ENCODE measurements at places on chromosomes 4 and X.
A peak's percentile ranks its signal among the peaks of the same experiment; 100 is the strongest.

- no peak for DNase-seq
Observed at GRCh38 chr4:163121689-163122088, 45.0 kb downstream of the NAF1 start.

DNA sequence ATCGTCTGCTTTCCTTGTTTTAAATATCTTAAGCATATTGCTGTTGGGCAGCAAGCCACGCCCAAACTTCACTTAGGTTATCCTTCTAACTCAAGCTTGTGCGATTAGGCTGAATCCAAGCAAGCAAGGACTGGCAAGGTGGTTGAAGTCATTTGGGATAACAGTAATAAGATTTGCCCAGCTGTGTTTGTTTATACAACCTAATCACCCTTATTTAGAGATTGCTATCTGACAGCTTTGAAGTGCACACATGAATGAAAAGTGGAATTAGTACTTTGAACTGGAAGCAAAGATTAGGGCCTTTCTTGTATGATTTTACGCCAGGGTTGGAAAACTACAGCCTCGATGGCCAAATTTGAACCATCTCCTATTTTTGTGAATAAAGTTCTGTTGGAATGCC is 182.1 kb downstream of the ASB9 start:
- no peak for DNase-seq

GRCh38 chr4:77045490-77045889 is 30.3 kb downstream of the CCNI start:
- no peak for DNase-seq

DNA sequence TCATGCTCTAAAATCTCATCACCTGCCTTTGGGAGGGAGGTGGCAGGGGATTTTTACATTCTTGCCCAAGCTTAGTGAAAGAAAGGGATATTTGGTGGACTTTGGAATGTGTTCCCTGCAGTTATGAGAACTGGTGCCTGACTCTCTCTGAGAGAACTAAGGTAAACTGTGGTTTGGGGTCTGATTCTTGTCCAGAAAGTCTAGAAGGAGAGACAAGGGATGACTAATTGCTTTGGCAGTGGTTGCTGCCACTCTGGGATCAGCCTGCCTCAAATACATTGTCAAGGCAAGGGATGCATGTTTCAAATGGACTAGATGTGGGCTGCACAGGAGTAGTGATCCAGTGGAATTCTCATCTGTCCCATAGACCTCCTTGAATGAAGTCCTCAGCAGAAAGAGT is 115.2 kb downstream of the DDIT4L start:
- no peak for DNase-seq

- peak; percentile 23 for DNase-seq
Observed at GRCh38 chr4:94934201-94934600, 176.4 kb downstream of the BMPR1B start.

DNA sequence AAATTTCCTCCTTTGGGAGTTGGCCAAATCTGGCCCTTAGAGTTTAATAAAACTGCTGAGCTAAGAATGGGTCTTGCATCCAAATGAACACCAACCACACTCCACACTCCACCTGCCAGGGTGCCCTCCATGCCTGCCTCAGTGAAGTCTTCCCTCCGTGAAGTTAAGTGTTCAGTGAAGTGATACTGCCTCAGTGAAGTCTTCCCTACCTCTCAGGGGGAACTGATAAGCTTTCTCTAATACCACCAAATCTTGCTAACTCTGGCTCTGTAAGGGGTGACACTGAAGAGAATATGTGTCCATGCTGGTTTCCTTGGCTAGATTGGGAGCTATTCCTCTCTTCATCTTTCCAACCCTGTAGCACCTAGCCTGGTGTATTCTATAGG is 27.9 kb downstream of the MED28 start:
- DNase-seq: no peak

DNA sequence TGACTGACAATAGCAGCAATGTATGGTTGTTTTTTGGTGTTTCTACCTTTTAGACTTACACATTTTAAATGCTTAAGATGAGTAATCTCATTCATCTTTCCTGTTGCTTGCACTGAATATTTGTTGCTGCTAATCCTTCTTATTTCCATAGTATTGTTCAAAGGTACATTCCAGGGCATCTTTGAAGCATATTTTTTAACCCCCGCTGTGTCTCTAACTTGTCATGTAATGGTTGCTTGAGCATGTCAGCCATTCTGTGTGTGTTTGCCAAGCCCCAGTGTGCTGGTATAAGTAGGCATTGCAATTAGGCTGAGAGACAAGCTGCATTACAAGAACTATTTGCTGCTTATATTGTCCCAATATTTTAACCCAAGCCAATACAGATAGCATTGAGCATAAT is 87.9 kb downstream of the IL1RAPL1 start:
- no peak for DNase-seq

- no peak for DNase-seq
Observed at GRCh38 chrX:118528071-118528737, 32.6 kb downstream of the DOCK11 start.

DNA sequence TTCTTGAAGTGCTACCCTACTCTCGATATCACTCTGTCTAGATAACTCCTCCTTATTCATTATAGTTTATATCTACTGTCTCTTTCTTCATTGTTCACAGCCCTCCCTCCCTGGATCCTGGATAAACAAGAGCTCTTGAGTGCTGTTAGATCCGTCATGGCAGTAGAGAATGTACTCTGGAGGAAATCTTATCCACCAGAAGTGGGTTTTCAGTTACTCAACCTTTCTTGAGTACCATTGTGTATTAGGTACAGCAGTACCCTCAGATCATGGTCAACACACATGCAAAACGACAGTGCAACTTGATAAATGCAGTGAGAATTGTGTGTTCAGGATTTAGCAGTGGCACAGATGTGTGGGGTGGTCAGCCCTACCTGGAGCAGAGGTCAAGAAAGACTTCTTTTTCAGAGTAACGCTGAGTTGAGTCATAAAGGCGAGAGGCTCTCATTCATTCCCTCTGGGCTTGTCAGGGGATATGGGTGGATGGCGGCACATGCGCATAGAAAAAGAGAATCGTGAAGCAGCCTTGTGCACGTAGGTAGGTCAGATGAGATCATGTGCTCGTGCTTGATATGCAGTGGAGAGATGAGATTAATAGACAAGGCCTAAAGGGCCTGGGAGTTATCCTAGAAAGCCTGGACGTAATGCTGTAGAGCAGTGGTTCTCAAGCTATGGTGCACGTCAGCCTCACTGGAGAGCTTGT is 89.5 kb downstream of the SNX25 start:
- DNase-seq: no peak

- DNase-seq: no peak
Observed at GRCh38 chrX:106863697-106864096, 39.4 kb downstream of the RIPPLY1 start.

GRCh38 chr4:7331682-7332000 is 103.1 kb downstream of the PSAPL1 start:
- DNase-seq: no peak

DNA sequence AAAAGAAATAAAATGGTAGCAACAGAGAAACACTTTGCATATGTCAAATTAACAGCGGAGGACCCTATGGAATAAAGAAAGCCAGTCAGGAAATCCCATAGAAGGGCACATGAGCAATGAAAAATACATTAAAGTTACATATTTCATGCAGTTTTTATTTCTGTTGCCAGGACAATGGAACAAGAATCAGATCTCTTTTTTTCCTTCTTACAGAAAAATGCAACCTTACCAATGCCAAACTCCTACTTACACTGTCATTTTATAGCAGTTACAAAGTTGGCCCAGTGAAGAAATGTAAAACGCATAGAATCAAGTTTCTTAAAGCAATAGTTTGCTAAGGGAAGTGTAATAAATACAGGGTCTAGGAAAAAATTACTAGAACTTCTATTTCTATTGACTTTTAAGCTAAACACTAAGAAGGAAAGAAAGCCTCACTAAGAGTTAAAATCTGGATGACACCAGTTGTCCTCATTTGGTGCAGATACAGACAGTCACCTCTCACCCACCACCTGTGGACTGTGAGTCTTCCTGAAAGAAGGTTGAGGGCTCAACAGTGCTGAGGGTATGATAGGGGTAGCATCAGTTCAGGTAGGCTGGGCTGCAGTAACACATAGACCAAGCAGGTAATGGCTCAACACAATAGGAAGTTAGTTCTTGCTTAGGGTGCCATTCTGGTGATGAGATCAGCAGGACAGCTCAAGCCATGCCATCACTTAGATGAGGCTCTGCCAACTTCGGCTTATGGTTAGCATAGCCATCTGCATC is 224.6 kb downstream of the ANAPC10 start:
- no peak for DNase-seq

DNA sequence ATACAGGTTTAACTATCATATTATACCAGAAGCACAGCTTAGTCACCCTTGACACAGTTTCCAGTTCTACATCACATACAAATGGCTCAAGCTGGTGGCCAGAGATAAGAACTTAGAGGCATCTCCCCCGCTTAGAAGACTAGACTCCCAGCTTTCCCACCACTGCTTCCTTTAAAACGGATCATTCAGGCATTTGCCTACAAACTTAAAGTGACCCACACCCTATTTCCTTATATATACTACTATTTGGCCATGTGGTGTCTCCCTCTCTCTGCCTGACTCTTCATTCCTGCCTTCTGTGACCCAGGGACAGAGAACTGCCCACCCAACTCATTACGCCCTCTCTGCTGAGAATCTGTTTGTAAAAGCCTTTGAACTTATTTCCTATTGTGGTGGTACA is 781.2 kb upstream of the DIAPH2 start:
- DNase-seq: no peak

GRCh38 chr4:2357821-2358745 is 60.4 kb downstream of the ZFYVE28 start:
- no peak for DNase-seq

- DNase-seq: no peak
Observed at GRCh38 chrX:51242212-51242611, 90.4 kb upstream of the NUDT10 start.

DNA sequence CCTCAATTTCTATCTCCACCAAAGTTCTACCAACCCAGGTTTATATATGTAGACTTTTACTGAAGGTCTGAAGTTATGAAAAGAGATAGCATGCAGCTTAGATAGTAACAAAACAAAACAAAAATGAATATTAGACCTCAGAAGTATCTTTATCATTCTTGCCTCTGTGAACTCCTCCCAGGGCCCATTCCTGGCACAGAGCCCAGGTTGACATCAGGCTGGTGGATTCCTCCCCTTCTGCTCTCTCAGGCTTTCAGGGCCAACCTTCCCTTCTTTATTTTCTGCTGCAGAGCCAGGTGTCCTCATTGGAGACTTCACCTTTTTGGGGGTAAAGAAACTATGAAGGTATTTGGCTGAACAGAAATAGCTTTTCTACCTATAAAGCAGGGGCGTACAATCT is 112.8 kb upstream of the PITX2 start:
- DNase-seq: peak; percentile 29

- DNase-seq: no peak
Observed at GRCh38 chrX:14698790-14699189, 169.5 kb downstream of the GLRA2 start.

DNA sequence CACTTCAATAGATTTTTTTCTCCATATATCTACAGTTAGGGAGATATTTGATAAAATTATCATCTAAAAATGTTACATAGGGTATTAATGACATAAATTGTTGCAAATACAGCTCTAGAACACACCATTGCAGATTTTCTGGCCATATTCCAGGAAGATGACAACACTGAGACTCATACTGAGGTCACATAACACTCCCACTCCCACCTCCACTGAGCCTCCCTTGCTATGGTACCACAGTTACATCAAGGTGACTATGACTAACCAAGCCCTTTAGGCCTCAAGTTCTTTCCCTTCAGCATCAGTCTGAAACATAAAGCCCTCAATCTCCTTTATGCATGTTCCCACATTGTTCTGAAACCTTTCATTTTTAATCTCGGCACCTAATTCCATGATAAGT is 932.0 kb upstream of the IGFBP7 start:
- no peak for DNase-seq

DNA sequence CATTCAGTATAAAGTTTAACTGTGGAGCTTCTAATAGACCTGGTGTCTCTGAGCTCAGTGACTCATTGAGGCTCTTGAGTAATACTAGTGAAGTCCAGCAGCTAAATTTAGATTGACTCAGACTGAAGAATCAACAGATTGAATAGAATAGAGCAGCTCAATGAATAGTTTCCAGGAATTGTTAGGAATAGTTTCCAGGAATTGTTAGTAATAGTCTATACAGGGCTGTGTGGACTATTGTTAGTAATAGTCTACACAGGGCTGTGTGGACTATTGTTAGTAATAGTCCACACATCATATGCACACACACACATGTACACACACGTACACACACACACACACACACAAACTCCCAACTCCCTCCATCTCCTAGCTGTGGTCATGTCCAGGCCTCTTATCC is 3.0 kb downstream of the GIMD1 start:
- DNase-seq: peak; percentile 78

- DNase-seq: no peak
Observed at GRCh38 chrX:8192276-8192675, 21.2 kb upstream of the VCX2 start.

- no peak for DNase-seq
Observed at GRCh38 chr4:184764601-184765000, 30.7 kb upstream of the CENPU start.

GRCh38 chr4:3451956-3452355 is 10.2 kb downstream of the HGFAC start:
- DNase-seq: no peak

DNA sequence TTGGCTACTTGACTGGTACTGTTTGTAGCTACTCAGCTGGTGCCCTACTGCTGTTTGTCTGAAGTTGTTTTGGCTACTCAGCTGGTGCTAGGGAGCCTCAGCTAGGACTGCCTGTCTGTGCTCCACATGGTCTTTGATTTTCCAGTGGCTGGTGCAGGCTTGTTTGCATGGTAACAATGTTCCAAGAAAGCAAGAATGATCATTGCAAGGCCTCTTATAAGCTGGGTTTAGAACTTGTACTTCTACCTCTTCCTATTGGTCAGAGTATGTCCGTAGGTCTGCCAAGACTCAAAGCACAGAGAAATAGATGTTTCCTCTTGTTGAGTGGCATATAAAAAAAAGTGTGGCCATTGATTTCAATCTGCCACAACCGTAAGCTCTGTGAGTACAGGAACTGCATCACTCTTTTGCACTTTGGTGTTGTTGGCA is 17.6 kb downstream of the NFKB1 start:
- DNase-seq: no peak

GRCh38 chr4:34250562-34250961 is 1993.8 kb downstream of the ARAP2 start:
- no peak for DNase-seq

GRCh38 chrX:154300816-154301215 is 5.2 kb downstream of the TKTL1 start:
- no peak for DNase-seq

DNA sequence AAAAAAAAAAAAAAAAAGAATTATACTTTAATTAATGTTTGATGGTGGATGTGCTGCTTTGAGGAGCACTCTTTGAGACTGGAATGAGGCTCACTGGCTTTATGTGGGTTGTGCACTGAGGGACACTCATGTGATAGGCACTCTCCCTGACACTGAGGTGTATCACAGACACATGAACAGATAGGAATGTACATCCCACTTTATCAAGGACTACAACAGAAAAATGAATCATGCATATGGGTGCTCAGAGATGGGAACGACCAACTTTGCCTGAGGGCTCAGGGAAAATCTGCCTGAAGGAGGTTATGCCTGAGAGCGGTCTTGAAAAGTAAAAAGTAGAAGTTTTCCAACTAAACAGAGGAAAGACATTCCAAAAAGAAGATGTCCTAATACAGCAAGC is 97.7 kb upstream of the RBPJ start:
- no peak for DNase-seq

Data from HS-27A (cell line).